Ascending aorta (tissue), 2 donors: ENCODE measurements at places on chromosomes 11 and 22.

GRCh38 chr22:25364736-25365241, 145.3 kb downstream of the CRYBB2 start:
- DNase-seq, result no peak

- no peak for DNase-seq
These were observed 292.5 kb downstream of the BRD1 start for GRCh38 chr22:49535126-49535525.

- DNase-seq, result no peak
These were observed 19.1 kb upstream of the OOSP1 start for GRCh38 chr11:59918987-59919589.

GRCh38 chr11:66022401-66023185, 3.7 kb downstream of the CATSPER1 start:
- DNase-seq, result peak; percentile 88

DNA sequence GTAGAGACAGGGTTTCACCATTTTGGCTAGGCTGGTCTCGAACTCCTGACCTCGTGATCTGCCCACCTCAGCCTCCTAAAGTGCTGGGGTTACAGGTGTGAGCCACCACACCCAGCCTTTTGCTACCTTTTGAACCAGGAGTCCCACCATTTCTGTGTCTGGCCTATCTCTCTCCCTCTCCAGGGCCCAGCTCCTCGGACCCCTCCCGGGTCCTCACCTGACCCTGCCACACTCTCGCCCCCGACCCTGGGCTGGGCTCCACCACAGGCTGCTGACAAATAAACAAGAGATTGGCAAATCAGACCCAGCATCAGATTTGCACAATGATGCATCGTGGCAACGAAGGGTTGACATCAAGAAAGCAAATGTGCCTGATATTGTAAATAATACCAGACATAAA, 8.8 kb downstream of the KRTAP5-5 start:
- DNase-seq, result no peak

- no peak for DNase-seq
These were observed 1.6 kb downstream of the SPI1 start for GRCh38 chr11:47376525-47377371.

GRCh38 chr11:111376181-111376871, 2.7 kb downstream of the POU2AF1 start:
- no peak for DNase-seq

- DNase-seq, result no peak
These were observed 58.5 kb upstream of the PARVA start for GRCh38 chr11:12318791-12319438.

DNA sequence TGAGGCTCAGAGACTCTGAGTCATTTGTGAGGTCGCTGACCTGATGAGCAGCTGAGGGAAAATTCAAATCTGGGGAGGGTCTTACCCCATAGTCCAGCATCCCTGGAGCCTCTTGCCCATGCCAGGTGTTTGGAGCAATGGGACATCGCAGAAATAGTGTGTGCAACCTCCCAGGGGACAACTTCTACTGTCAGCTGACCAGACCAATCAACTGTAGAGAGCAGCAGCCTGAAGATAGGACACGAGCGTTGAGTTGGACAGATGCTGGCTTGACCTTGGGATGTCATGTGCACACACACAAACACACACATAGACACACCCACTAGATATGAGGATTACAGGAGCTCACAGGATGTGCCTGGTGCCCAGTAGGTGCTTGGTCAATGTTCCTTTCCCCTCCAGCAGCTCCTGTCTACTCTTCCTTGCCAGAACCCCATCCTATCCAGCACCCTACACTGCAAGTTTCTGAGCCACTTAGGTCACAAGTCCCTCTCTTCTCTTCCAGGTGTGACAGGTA, 59.1 kb upstream of the MPEG1 start:
- no peak for DNase-seq

DNA sequence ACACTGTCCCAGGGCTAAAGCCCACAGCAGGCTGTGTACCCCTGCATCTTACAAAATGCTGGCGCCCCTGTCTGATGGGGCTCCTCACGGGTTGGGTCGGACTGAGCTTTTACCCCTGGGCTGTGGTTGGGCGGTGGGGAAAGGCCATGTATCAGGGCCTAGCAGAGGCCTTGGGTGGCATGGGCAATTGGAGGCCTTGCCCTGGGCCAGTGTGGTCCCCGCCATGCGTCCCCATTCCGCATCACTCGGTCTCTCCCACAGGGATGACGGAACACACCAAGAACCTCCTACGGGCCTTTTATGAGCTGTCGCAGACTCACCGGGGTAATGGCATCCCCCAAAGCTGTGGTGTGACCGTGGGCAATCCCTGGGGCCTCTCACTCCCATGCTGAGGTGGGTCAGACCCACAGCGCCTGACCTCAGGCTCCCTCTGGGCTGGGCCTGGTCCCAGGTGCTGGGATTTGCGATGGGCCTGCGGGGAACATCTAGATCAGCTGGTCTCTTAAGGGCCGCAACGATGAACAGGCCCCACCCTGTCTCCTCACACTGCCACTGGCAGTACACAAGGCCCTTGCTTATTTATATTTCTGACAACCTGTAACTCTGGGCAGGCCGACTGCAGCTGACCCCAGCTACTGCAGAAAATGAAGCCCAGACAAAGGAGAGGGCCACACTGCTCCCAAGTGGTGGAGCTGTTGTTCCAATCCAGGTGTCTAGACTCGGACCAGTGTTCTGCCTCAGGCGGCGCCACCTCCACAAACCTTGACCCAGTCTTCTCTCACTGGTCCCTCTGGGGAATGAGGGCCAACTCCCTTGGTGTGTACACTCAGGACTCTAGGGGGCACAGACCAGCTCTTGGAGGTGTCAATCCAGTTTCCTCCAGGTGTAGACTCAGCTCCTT, 12.3 kb downstream of the SLC16A8 start:
- no peak for DNase-seq

DNA sequence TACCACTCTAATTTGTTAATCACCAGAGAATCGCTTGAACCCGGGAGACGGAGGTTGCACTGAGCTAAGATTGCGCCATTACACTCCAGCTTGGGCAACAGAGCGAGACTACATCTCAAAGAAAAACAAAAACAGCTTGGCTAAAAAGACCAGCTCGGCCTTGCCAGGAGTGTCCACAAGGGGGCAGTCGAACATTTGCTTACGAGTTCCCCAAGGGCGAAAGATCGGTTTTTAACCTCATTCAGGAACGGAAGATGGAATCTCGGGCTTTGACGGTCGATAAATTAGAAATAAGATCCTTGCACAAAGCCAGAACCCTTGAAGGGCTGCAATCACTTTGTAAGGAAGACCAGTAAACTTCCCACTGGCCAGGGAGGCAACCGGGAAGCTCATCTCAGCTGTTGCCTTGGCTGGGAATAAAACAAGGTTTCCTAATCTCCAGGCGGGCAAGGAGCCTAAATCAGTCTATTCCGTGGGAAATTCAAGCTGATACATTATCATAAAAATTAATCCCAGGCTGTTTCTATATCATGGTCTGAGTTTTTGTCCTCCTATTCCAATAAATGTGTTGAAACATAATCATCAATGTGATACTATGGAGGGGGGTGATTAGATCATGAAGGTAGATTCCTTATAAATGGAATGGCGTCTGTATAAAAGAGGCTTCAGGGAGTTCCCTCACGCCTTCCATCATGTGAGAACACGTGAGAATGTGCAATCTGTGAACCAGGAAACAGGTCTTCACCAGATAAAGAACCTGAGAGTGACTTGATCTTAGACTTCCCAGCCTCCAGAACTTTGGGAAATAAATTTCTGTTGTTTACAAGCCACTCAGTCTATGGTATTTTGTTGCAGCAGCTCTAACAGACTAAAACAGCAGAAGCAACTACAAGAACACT, 14.9 kb upstream of the SLC29A2 start:
- DNase-seq, result peak; percentile 45

DNA sequence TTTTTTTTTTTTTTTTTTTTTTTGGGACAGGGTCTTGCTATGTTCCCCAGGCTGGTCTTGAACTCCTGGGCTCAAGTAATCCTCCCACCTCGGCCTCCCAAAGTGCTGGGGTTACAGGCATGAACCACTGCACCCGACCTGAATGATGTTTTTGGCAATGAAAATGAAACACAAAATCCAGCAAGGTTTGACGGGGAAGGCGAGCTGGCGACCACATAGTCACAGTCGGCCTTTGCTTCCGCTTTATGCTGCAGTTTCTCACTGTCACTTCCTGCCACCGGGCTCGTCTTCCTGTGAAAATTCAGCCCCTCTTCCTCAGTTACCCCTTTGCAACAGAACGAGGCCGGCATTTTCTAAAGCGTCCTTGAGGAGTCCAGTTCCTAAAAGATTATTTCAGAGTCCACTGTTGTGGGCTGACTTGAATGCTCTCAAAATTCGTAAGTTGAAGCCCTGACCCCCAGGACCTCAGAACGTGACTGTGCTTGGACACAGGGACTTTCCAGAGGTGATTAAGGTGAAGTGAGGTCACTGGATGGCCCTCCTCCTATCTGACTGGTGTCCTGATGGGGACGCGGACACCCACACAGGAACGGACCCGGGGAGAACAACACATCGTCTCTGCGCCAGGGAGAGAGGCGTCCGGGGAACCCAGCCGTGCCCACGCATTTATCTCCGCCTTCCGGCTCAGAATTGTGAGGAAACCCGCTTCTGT, 2.9 kb upstream of the BID start:
- no peak for DNase-seq
